ENCODE measurements at places on chromosomes 3 and 15.
A peak's percentile ranks its signal among the peaks of the same experiment; 100 is the strongest.

DNA sequence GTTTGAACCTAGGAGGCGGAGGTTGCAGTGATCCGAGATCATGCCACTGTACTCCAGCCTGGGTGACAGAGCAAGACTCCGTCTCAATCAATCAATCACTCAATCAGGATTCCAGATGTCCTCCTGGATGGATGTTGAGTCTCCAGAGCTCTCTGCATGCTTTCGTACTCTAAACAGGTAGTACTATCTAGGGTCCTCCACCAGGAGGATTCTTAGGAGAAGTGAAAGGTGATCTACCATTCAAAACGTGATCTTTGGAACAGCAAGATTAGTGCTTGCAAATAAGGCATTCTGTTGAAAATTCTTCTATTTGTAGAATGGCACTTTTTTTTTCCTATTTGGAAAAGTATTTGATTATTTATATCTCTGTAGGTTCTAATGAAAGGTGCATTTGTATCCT lies 34.3 kb downstream of the CNOT10 start:
- DNase-seq: no peak

DNA sequence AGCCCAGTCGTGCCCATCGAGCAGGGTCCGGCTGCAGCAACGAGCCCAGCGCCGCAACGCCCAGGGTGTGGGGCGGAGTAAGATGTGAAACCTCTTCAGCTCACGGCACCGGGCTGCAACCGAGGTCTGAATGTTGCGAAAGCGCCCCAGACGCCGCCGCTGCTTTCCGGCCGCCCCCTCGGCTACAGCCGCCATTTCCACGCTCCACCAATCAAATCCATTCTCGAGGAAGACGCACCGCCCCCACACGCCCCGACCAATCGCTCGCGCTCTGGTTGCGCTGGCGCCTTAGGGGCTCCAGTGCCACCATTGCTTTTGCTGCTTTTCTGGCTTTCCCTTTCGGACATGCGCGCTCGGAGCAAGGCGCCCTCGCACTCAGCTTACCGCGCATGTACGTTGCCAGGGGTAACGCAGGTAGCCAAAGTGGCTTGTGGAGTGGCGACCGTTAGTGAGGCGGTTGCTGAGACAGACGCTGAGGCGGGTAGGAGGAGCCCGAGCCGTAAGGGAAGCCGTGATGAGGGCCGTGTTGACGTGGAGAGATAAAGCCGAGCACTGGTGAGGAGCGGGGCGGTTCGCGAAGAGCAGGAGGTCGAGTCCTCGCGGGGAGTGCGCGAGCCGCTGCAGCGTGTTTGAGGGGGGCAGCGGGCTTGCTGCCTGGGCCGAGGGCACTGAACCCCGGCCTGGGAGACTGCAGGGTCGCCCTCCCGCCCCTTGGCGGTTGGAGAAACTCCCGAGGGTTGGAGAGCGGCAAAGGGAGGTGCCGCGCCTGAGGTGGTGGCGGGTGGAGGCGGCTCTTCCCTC lies at the start of the genes IFT122 and MBD4:
IFT122 (plus strand) TSS at position 408 of the 801 bp plus-strand sequence; CDS start at position 515, 107 bp downstream.
MBD4 (minus strand) TSS at position 132 of the 801 bp plus-strand sequence; CDS start at position 17, 115 bp downstream.
- DNase-seq: peak; percentile 100

DNA sequence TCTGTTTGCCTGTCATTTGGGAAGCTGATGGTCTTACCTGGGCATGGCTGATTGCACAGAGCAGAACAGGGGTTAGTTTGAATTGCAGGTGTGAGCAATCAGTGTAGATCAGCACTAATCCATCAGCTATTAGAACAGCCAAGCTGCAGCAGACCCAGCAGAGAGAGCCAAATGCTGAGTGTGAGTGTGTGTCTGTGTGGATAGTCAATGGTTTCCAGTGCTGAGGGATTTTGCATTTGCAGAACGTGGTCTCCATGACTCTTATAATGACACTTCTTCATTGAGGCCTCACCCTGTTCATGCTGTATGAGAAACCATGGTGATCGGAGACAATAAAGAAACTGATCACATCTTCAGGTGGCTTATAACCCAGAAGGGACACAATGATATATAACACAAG lies 312.1 kb downstream of the SOX2 start:
- DNase-seq: no peak

- DNase-seq: peak; percentile 29
These were observed 539.1 kb upstream of the ROBO2 start for GRCh38 chr3:76500746-76501275.

DNA sequence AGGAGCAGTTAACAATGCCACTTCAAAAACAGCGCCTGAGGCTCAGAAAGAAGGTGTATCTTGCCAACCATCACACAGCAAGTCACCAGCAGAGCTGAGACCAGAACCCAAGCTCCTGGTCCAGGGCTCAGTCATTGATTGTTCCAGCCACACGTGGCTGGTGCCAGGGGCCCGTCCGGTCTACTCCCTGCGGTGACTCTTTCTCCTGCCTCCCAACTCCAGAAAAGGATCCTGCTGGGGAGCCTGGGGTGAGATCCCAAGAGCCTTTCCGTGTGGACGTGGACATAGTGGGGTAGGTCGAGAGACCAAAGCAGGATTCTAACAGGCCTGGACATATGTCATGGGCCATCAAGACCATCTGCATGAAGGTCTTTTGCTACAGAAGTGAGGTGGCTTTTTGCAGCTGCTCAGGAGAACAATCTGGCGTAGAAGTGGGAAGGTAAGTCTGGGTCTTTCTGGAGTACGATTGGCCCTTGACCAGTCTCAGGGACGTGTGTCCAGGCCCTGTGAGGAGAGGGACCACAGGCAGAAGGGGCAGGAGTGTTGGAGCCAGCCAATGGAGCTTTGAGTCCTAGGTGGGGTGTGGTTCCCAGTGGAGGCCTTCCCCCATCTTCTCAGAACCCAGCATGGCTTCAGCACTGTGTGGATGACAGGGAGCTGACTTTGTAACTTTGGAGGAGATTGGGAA lies 105.4 kb downstream of the HMG20A start:
- no peak for DNase-seq

DNA sequence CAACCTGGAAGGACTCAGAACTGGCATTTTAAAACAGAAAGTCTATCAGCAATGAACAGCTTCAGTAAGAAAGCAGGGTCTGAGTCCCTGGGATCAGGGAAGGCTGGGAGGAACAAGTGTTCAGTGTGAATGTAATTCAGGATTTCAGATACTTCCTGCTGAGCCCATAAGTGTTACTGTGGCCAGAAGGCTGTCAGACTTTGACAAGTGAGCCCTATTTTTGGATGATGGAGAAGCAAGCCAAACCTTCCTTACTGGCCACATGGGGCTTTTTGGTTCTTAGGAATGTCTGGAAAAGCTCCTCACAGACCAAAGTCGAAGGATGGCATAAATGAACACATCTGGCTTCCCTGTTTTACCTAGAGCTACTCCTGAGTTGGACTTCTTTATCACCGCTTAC lies 157.2 kb downstream of the BBX start:
- DNase-seq: peak; percentile 72

GRCh38 chr3:16319307-16319706 lies 54.3 kb downstream of the OXNAD1 start:
- DNase-seq: no peak

Data from fibroblast of skin of abdomen (primary cell).